ENCODE measurements at places on chromosomes 7 and 10. TPM values are rescaled to one million over a fixed set of nuclear protein-coding genes. Genes with fewer than 3 reads are reported as not detected.

Gene GPR158
- 0.22 TPM for total RNA-seq

Gene OLAH
- 0.50 TPM for total RNA-seq

Gene BEND7
- total RNA-seq: 37.9 TPM

Gene SPDYE2B
- total RNA-seq: not detected

Gene WNT2
- 0.57 TPM for total RNA-seq

Gene TSPAN33
- total RNA-seq: 54.9 TPM

Gene NPFFR1
- 0.09 TPM for total RNA-seq

Gene DHTKD1
- total RNA-seq: 28.0 TPM

Gene CTAGE15
- total RNA-seq: 2.2 TPM

Gene AMZ1
- 0.16 TPM for total RNA-seq

Gene MALRD1
- total RNA-seq: 2.0 TPM

Gene GOLGA7B
- total RNA-seq: 0.50 TPM

Gene CUZD1
- 0.54 TPM for total RNA-seq

- no peaks in the 10 kb centered on the region for H3K36me3 ChIP-seq
- H3K27me3 ChIP-seq: no peaks in the 10 kb centered on the region
- no peak overlapping the region for H3K4me3 ChIP-seq
- H3K27ac ChIP-seq: no peak overlapping the region
- no peaks in the 10 kb centered on the region for H3K4me1 ChIP-seq
- no peak for DNase-seq
Observed at GRCh38 chr7:37000511-37000910, 276.2 kb upstream of the AOAH start.

- no peak overlapping the region for H3K27ac ChIP-seq
- no peak for DNase-seq
- no peak overlapping the region for H3K4me3 ChIP-seq
- no peaks in the 10 kb centered on the region for H3K4me1 ChIP-seq
Observed at GRCh38 chr7:36005293-36005692, 147.8 kb upstream of the EEPD1 start.

GRCh38 chr7:128389618-128390329 lies 20.0 kb downstream of the IMPDH1 start:
- no peak overlapping the region for H3K4me3 ChIP-seq
- H3K27ac ChIP-seq: no peak overlapping the region
- no peaks in the 10 kb centered on the region for H3K27me3 ChIP-seq
- no peaks in the 10 kb centered on the region for H3K4me1 ChIP-seq

DNA sequence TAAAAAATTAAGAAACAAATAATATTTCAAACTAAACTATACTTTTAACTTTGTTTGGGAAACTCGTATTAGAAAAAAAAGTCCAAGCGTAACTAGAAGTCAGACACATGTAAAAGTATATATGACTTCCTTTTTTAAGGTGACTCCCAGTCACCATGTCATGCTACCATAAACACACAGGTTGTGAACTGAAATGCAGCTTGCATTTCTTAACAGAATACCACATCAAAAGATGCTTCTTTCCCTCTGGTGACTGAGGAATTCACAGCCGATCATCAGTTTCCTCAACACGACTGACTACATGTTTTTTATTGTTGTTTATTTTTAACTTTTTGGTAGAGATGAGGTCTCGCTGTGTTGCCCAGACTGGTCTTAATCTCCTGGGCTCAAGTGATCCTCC lies 445.0 kb downstream of the PARD3 start:
- no peaks in the 10 kb centered on the region for H3K27me3 ChIP-seq
- no peak overlapping the region for H3K4me3 ChIP-seq
- DNase-seq: no peak
- no peaks in the 10 kb centered on the region for H3K36me3 ChIP-seq

DNA sequence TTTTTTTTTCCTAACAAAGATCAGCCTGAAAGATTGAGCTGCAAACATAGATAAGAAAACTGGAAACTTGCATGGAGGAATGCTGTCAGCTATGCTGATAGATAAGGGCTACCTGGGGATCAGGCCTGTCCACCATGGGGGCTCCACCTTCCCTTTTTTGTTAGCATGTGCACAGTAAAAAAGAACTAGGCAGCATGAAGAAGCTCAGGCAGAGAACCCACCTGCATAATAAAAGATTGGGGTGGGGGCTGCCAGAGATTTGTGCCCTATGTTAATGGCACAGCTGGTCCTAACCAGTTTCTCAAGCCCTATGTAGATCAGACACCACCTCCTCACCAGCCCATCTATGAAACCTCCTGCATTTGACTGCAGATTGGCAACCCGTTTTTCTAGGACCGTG lies 45.4 kb upstream of the CACNB2 start:
- no peak for DNase-seq
- H3K36me3 ChIP-seq: no peaks in the 10 kb centered on the region

GRCh38 chr10:93106631-93107072 lies 33.0 kb downstream of the CYP26A1 start:
- no peak overlapping the region for H3K4me3 ChIP-seq
- H3K36me3 ChIP-seq: no peaks in the 10 kb centered on the region
- H3K4me1 ChIP-seq: no peaks in the 10 kb centered on the region
- no peaks in the 10 kb centered on the region for H3K27me3 ChIP-seq
- DNase-seq: no peak

DNA sequence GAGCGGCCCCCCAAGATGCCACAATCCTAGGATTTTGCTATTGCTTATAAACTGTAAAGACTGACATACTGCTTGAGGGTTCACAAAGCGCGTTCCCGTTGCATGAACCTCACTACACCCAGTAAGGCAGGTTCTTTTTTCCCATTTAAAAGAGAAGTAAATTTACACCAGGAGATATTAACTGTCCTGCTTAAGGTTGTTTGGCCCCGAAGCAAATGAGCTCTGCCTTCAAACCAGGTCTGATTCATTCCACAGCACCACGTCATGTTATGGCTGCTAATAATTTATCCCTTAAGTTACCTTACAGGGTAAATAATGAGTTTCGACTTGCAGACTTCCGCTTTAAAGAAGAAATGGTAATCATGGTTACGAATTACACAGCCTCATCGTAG lies 559 bp upstream of the FKBP14 start:
- H3K36me3 ChIP-seq: no peaks in the 10 kb centered on the region
- H3K27me3 ChIP-seq: no peaks in the 10 kb centered on the region
- peaks cover 20% of the 10 kb centered on the region for H3K4me1 ChIP-seq
- peak overlapping the region; percentile 93 for H3K4me3 ChIP-seq
- peak; percentile 67 for DNase-seq
- peak overlapping the region; percentile 44 for H3K27ac ChIP-seq

DNA sequence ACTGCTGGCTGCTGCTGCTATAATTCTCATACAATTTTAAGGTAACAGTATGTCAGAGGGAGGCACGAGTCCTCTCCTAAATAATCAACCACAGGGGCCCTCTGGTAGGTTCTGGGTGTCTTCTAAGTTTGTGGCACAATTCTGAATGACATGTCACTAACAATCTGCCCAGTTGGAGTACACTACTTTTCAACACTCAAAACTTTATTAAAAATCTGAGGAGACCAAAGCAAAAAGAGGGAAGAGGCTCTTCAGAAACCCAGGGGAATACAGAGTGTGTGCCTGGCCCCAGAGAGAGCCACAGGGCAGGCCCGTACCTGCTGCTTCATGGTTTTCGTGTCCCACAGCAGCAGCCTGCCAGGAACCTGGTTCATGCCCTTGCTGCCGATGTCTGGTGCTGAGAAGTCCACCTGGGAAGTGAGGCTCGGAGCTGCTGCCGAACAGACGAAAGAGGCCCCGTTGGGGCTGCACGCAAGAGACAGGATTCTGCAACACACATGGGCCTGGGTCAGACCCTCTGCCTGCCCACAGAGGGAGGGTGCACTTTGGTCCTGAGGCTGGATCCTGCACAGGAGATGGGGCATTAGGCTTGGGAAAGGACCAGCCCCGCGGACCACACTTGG lies 18.3 kb downstream of the WDR91 start:
- H3K36me3 ChIP-seq: peaks cover 87% of the 10 kb centered on the region
- H3K4me1 ChIP-seq: no peaks in the 10 kb centered on the region
- no peak overlapping the region for H3K27ac ChIP-seq
- DNase-seq: no peak

GRCh38 chr7:18541181-18541870 lies 45.8 kb downstream of the HDAC9 start:
- H3K27ac ChIP-seq: peak overlapping the region; percentile 30
- H3K27me3 ChIP-seq: no peaks in the 10 kb centered on the region
- no peak for DNase-seq
- no peaks in the 10 kb centered on the region for H3K36me3 ChIP-seq
- peaks cover 3% of the 10 kb centered on the region for H3K4me1 ChIP-seq

DNA sequence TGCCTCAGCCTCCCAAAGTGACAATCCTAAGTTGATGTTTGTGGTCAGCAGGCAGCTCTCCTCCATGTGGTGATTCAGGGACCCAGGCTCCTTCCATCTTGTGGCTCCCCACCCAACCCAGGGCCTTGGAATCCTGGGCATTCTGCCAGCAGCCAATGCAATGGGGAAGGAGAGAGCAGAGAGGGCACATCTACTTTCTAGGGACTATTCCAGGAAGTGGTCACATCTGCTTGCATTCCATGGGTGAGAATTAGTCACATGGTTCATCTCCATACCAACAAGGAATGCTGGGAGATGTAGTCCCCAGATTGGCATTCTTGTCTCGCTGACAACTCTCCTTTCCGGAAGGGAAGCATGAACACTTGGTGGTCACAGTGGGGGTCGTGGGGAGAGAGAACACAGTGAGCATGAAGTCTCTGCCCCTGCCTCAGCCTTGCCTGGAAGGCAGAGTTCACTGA lies 9.9 kb upstream of the SRRM3 start:
- H3K36me3 ChIP-seq: no peaks in the 10 kb centered on the region
- H3K27ac ChIP-seq: no peak overlapping the region
- H3K27me3 ChIP-seq: no peaks in the 10 kb centered on the region
- no peaks in the 10 kb centered on the region for H3K4me1 ChIP-seq

- no peaks in the 10 kb centered on the region for H3K27me3 ChIP-seq
- H3K27ac ChIP-seq: no peak overlapping the region
- no peak for DNase-seq
Observed at GRCh38 chr7:30874656-30875302, 36.9 kb upstream of the AQP1 start.

DNA sequence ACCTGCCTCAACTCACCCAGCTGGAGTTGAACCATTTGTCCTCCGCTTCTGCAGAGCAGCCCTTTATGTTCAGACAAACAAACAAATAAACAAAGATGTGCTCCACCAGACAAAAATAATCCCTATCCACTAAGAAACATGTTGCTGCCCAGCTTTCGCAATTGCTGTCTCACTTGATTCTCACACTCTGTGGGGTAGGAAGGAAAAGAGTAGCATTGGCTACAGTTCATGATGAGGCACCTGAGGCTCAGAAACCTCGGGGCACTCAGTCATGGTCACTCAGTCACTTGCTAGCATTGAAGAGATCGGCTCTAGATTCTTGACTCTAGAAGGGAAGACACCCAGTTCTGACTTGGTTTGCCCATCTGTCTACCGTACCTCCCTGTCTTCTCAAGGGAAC lies 88.0 kb upstream of the ZMIZ1 start:
- no peaks in the 10 kb centered on the region for H3K4me1 ChIP-seq
- H3K27me3 ChIP-seq: no peaks in the 10 kb centered on the region
- H3K36me3 ChIP-seq: no peaks in the 10 kb centered on the region
- no peak for DNase-seq

- H3K4me3 ChIP-seq: no peak overlapping the region
- no peaks in the 10 kb centered on the region for H3K4me1 ChIP-seq
- H3K36me3 ChIP-seq: no peaks in the 10 kb centered on the region
- no peak for DNase-seq
Observed at GRCh38 chr10:115566867-115567266, 473.7 kb downstream of the ATRNL1 start.

- H3K36me3 ChIP-seq: no peaks in the 10 kb centered on the region
- no peak overlapping the region for H3K27ac ChIP-seq
- no peak for DNase-seq
- H3K4me3 ChIP-seq: no peak overlapping the region
Observed at GRCh38 chr7:47777531-47778152, 170.6 kb downstream of the PKD1L1 start.

DNA sequence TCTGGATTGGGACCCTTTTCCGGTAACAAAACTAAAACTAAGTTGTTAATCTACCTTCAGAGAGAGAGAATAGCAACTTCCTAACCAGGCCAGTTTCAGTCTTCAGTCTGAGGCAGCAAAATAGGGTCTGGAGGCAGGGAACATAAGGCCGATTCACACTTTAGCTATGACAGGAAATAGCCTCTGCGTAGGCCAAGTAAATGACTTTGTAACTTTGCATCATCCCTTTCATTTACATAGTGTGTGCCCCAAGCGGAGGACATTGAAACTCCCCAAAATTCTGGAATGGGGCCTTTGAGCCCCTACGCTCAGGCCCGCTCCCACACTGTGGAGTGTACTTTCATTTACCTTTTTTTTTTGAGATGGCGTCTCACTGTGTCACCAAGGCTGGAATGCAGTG lies 1.7 kb upstream of the UPP1 start:
- no peaks in the 10 kb centered on the region for H3K4me1 ChIP-seq
- H3K36me3 ChIP-seq: peaks cover 5% of the 10 kb centered on the region
- no peaks in the 10 kb centered on the region for H3K27me3 ChIP-seq
- H3K27ac ChIP-seq: peak overlapping the region; percentile 38
- no peak for DNase-seq

DNA sequence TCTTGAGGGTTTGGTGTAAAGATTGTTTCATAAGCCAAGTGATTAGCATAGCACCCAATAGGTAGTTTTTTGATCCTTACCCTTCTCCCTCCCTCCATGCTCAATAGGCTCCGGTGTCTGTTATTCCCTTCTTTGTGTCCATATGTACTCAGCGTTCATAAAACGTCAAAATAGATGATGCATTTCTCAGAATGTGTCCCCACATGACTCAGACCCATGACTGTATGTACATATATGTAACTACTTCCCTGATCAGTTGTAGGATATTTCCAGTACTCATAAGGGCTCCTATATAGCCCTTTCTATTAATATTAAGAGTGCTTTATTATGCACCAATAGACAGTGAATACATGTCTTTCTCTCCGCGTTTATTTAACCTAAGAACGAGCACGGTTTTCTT lies 466.9 kb downstream of the KIF20B start:
- H3K27ac ChIP-seq: no peak overlapping the region
- no peaks in the 10 kb centered on the region for H3K36me3 ChIP-seq

GRCh38 chr7:142626420-142627035 lies 122.7 kb upstream of the PRSS1 start:
- no peak overlapping the region for H3K4me3 ChIP-seq
- peak; percentile 55 for DNase-seq
- no peak overlapping the region for H3K27ac ChIP-seq
- H3K36me3 ChIP-seq: no peaks in the 10 kb centered on the region
- peaks cover 2% of the 10 kb centered on the region for H3K27me3 ChIP-seq
- no peaks in the 10 kb centered on the region for H3K4me1 ChIP-seq

DNA sequence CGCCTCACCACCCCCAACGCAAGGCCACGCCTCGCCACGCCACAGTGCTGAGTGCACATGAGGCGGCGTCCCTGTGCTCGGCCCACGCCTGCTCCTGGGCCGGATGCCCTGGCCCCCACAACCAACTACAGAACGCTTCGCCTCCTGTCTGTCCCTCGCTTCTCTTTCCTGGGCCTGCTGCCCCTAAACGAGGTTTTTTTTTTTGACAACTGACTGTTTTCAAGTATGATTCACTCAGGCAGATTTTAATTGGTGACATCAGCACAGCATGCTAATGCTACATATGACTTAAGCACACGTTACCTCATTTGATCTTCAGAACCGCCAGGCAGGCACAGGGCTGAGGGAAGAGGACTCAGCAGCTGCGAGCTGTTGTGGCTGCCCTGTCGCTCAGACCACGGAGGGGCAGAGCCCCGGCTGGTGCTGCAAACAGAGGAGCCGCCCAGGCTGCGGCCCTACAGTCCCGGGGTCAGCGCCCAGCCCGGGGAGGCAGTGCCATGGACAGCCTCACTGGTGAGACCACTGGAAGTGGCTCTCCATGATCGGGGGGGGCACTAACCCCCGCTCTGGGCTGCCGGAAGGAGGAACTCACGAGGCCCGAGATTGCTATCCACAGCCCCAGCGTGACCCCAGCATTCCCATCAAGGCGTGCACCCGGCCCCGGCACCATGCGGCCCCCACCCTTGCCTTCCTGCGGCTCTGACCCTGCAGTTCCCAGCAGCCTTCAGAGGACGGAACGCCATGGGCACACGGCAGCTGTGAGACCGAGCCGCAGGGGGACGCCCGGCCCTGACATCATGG lies 212.8 kb downstream of the MAD1L1 start:
- H3K36me3 ChIP-seq: no peaks in the 10 kb centered on the region
- H3K4me1 ChIP-seq: no peaks in the 10 kb centered on the region
- DNase-seq: no peak

All from kidney (tissue), 22 donors.